Smooth muscle cell of the brain vasculature (primary cell): ENCODE measurements at places on chromosomes 6 and 20.
A peak's percentile ranks its signal among the peaks of the same experiment; 100 is the strongest.

GRCh38 chr20:23254505-23254904 lies 96.1 kb upstream of the NXT1 start:
- DNase-seq = no peak

- DNase-seq = no peak
Measured at GRCh38 chr6:157235600-157236039, 87.7 kb downstream of the TMEM242 start.

GRCh38 chr6:44373051-44373450 lies 14.5 kb upstream of the CDC5L start:
- DNase-seq = no peak

DNA sequence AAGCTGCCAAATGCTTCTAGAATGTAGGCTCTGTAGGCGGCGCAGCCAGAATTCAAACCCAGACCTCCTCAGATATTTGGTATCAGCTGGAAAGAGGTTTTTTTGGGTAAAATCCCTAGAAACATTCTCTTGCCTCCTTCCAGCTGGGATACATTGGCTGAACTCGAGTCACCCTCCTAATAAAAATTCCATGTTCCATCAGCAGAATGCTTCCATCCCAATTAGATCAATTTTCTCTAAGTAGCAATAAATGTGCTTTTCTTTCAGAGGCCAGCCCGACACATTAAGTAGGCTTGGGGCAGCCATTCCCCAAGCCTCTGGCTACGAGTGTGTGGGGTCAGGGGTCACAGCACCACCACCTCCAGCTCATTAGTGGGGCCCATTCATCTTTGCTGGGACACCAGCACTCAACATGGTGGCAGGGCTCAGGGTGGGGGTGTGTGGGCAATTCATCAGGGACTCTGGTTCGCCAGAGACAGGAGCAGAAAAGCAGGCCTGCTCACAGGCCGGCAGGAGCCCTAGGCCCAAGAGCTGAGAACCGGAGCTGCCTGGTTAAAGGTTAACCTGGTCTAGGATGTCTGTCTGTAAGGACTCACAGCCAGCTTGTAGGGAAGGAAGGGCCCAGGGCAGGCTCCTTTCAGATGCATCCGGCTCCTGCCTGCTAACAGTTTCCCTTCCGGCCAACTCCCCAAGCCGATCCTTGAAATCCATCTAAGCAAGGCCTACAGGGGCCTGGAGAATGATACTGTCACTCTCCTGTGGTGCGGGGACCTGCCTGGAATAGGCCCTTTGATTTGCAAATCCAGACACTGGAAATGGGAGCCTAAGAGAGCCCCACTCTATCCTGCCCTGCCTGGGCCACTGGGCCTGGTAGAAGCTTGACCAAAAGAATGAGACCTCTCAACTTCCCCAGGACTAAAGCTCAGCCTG lies 159.1 kb upstream of the TOP1 start:
- no peak for DNase-seq

DNA sequence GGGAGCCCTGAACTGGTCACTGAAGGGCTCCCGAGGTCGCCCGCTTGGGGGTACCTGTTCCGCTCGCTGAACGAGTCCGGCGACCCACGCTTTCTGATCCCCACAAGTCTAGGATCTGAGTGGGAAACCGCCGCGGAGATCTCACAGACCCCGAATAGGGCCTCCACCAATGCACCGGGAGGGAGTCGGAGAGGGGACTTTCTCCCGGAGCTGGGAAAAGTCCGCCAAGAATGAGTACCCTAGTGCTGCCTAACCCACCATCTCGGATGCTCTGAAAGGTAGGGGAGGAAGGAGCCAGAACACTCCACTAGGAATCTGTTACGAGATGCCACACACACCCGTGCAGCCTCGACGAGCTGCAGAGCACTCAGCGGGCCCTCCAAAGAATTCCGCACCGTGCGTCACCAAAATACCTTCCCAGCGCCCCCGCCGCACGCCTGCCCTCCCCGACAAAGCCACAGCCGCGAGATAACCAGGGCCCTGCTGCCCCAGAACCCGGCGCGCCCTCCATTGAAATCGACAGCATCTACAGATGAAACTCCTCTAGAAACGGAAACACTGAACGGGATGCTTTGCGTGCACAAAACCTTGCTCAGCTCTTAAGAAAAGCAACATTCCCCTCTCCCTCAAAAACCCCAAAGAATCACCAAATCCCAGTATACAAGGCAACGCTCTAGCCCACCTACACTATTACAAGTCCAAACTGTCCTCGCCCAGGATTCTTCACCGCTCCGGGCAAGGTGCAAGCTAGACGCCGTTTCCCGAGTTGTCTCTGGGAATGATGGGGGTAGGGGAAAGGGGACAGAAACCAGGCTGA lies 686 bp downstream of the COL12A1 start:
- DNase-seq = no peak

- DNase-seq = no peak
Measured at GRCh38 chr20:59247731-59248684, 52.4 kb upstream of the EDN3 start.

GRCh38 chr6:35594503-35595186 lies 81.9 kb upstream of the TULP1 start:
- no peak for DNase-seq

- no peak for DNase-seq
Measured at GRCh38 chr6:151514000-151514730, 20.3 kb downstream of the CCDC170 start.

DNA sequence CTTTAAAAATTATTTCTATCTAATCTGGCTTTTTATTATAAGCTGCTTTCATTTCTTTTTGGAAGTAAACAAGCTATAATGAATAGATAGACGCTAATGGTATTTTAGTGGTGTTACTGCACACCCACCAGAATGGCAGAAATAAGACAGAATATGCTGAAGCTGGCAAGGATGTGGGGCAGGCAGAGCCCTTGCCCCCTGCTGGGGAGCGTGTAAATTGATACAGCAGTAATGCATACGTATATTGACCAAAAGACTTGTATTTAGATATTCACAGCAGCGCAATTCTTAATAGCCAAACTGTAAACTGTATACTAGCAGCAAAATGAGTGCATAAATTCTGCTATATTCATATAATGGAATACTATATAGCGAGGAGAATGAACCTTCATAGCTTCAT lies 35.3 kb downstream of the TMEM181 start:
- DNase-seq = no peak

DNA sequence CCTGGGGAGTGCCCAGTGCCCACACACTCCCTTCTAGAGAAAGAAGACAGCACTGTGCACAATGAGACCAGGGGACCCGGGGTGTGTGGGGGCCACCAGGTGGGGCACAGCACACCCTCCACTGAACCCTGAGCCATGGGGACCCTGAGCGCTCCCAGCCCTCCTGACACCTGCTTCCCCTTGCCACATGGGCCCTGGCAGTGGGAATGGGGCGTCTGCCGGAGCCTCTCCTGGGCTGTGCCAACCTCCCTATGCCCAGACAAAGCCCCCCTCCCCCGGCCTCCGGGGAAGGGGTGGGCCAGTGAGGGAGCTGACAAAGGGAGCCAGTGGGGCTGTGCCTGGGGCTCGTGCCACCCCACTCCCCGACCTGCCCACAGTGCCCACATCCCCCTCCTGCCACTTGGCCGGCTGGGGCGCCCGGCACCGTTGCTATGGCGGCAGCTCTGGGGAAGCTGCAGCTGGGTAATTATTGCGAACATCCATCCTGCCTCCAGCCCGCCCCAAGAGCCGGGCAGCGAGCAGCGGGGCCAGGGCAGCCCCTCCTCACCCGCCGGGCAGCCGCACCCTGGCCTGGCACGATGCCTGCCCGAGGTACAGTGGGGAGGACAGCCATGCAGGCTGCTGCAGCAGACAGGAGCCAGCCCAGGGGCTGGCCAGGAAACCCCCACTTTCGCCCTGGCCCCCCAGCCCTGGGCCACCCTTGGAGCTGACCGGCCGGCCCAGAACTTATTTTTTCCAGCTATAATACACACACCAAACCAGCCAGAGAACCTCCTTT lies 41.9 kb upstream of the NOL4L start:
- no peak for DNase-seq

- no peak for DNase-seq
Measured at GRCh38 chr20:38043512-38044300, 10.2 kb downstream of the RPRD1B start.

DNA sequence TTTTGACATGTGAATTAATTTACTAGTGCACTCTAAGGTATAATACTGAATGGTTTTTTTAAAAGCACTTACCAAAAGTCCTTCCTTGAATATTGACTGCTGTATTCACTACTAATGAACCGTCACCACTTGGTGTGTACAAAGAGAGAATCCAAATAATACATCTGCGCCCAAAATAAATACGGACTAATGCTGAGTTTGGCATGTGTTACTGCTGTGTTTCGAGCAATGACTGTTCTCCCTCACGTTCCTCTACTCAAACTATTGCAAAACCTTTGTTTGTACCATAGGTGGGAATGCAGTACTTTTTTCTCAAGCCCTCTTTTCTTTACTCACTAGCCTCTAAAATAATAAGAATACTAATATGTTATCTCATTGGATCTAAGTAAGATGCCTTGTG lies 305.5 kb downstream of the QKI start:
- DNase-seq = peak; percentile 28

- DNase-seq = no peak
Measured at GRCh38 chr6:66161546-66162108, 454.6 kb upstream of the EYS start.

DNA sequence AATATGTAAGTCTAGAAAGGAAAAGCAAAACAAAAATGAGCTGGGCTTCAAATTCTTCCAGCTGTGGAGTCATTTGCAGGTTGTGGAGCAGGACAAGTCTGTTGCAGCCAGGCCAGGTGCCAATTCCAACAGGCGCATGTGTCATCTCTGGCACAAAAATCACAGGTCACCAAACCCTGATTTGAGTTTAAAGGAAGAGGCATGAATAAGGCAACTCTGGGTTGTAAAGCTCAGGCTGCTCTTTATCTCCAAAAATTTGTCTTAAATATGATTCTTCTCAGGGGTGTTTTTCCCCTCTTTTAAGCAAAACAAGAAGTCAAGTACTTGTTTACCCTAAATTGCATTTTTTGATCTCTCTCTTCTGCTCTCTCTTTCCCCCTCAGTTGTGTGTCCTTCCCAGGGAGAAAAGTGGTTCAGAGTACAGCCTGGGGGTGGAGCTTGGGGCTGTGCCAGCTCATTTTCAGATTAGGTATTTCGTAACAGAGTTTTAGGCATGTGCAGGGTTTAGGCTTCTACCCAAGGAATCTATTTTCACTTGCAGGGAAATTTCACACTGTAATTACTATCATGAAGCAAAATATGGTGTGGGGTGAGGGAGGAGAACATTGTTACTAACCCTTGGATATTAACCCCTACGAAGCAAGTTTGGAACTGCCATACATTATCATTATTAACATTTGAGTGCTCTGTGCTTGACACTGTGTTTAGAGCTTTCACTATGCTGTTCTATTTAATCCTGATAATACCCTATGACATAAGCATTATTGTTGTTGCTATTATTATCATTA lies 8.3 kb upstream of the NCOA3 start:
- no peak for DNase-seq

GRCh38 chr6:35213824-35214756 lies at the start of gene SCUBE3:
SCUBE3 (plus strand) TSS chr6:35213956; CDS start chr6:35214419, 463 bp downstream.
- no peak for DNase-seq

- no peak for DNase-seq
Measured at GRCh38 chr6:62146954-62147853, 138.8 kb downstream of the KHDRBS2 start.

- no peak for DNase-seq
Measured at GRCh38 chr6:44712353-44713111, 325.0 kb downstream of the CDC5L start.

DNA sequence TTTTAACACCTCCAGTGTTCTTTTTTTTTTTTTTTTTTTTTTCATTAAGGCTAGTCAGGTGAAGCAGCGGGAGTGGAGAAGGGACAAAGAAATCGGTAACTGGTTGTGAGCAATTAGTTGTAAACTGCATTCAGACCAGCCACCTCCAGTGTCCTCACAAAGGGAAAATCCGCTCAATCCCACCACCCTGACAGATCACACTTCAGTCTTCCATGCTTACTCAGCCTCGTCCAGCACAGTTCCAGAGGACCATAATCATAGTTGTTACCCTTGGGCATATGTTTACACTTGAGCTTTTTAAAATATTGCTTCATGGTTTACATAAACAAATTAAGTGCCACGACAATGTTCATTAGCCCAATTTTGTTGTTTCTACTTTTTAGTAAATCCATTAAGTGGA lies 10.2 kb downstream of the DYNLRB1 start:
- DNase-seq = no peak

DNA sequence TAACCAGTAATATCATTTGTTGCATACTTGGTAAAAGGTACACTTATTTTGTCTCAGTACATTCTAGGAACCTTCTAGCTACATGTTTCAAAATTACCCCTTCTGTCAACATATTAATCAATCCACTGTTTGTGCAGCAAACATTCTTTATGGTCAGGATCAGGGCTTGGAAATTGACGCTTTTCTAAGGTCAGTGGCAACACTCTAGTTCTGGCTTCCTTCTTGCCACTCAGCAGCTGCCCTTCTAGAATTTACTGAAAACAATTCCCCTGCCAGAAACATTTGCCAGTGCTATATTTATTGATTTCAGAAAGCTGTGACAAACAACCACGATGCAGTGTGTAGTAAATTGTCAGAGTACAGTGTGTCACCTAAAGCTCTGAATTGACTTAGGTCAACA lies 84.7 kb upstream of the FBXL4 start:
- DNase-seq = no peak

GRCh38 chr20:14889496-14890255 lies 552.3 kb upstream of the FLRT3 start:
- no peak for DNase-seq

GRCh38 chr6:125872259-125872921 lies 81.6 kb downstream of the NCOA7 start:
- no peak for DNase-seq

GRCh38 chr20:21516180-21516567 lies 2.3 kb upstream of the NKX2-2 start:
- no peak for DNase-seq

DNA sequence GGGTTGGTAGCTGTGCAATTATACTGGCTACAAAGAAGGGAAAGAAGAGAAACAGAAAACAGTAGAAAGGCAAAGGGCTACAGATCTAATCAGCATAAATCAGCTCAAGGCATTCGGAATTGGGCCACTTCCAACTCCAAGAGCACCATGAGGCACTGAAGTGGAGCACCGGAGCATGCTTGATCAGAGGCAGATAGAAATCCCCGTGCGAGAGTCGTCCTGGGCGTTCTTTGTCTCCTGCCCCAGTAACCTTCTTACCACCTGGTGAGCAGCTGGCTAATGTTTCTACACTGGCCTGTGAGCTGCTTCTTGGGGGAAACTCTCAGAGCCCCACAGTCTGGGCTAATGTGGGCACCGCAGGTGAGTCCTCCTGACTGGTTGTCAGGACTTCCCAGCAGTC lies 16.7 kb downstream of the NEDD9 start:
- DNase-seq = no peak

GRCh38 chr6:52533491-52533890 lies 43.4 kb downstream of the TRAM2 start:
- DNase-seq = no peak

GRCh38 chr20:62413025-62413570 lies 6.0 kb upstream of the CABLES2 start:
- DNase-seq = no peak

- no peak for DNase-seq
Measured at GRCh38 chr6:20137240-20137639, 75.0 kb downstream of the MBOAT1 start.

GRCh38 chr6:159577564-159577963 lies 115.5 kb downstream of the SOD2 start:
- no peak for DNase-seq

GRCh38 chr20:43408848-43409576 lies 48.7 kb upstream of the SRSF6 start:
- no peak for DNase-seq

- no peak for DNase-seq
Measured at GRCh38 chr6:93371756-93372155, 47.6 kb downstream of the EPHA7 start.

- DNase-seq = no peak
Measured at GRCh38 chr6:155538708-155539390, 83.2 kb upstream of the NOX3 start.
